ENCODE measurements at places on chromosomes 3 and 15.
A peak's percentile ranks its signal among the peaks of the same experiment; 100 is the strongest.

DNA sequence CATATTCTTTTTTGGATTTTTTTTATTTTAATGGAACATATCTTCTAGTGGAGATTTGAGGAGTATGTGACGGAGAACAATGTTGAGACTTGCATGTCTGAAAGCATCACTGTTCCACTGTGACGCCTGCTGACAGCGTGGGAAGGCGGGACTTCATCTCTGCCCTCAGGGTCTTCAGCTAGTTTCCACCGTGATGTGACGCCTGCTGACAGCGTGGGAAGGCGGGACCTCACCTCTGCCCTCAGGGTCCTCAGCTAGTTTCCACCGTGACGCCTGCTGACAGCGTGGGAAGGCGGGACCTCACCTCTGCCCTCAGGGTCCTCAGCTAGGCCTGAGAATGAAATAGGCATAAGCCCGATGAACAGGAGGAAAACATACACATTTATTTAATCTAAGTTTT is 70.7 kb downstream of the LMLN start:
- no peaks in the 10 kb centered on the region for H3K4me1 ChIP-seq
- no peak overlapping the region for H3K27ac ChIP-seq
- H3K27me3 ChIP-seq: no peaks in the 10 kb centered on the region
- no peaks in the 10 kb centered on the region for H3K36me3 ChIP-seq

DNA sequence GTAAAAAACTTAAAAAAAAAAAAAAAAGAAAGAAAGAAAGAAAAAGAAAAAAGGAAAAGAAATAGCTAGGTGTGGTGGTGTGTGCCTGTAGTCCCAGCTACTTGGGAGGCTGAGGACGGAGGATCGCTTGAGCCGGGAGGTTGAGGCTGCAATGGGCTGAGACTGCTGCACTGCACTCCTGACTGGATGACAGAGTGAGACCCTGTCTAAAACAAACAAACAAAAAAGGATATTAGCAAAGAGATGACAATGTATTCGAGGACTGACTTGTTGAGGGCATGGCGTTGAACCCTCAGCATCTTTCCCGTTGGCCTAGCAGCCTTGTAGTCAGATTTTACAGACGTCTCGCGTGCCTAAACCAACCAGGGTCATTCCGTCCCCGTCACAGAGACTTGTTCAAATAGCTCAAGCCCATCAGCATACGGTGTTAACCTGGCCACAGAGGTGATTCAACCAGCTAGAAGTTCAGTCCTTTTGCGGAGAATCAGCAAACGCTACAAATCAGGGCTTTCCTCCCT is 528 bp upstream of the NIT2 start:
- peaks cover 1% of the 10 kb centered on the region for H3K36me3 ChIP-seq
- H3K27me3 ChIP-seq: no peaks in the 10 kb centered on the region
- peaks cover 11% of the 10 kb centered on the region for H3K4me1 ChIP-seq
- peak overlapping the region; percentile 59 for H3K27ac ChIP-seq
- H3K4me3 ChIP-seq: peak overlapping the region; percentile 64
- no peak for DNase-seq

DNA sequence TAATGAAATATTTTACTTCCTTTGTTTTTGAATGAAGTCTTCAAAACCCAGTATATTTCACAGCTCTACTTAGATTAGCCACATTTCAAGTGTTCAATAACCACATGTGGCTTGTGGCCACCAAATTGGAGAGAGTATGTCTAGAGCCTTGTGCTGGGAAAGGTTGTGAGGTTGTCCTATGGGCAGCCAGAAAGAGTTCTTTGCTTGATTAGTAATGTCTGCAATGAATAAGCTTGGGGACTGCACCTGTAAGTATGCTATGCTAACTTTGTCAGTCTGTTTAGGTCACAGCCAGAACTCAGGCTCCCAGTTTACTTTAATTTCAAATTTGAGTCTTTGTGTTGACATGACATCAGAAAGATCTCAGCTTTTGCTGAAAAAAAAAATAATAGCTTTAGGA is 294.9 kb upstream of the SOX14 start:
- no peak for DNase-seq
- no peaks in the 10 kb centered on the region for H3K4me1 ChIP-seq
- H3K27me3 ChIP-seq: no peaks in the 10 kb centered on the region

DNA sequence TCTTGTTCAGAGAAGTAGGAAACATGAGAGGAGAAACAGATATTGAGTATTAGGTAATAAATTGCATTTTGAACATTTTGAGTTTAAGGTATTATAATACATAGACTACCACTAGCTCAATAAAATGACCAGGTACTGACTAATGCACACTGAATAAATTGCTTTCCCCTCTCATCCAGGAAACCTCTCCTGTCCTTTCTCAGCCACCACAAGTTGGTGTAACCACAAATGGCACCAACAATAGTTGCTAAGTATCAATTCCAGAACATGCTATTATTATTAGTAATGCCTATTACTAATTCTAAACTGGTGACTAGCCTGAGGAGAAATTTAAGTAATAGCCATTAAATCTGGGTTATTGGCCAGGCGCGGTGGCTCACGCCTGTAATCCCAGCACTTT is 47.3 kb upstream of the XRN1 start:
- peaks cover 44% of the 10 kb centered on the region for H3K36me3 ChIP-seq
- H3K4me1 ChIP-seq: no peaks in the 10 kb centered on the region
- no peaks in the 10 kb centered on the region for H3K27me3 ChIP-seq
- no peak for DNase-seq
- no peak overlapping the region for H3K4me3 ChIP-seq
- H3K27ac ChIP-seq: no peak overlapping the region

- H3K4me3 ChIP-seq: no peak overlapping the region
- no peaks in the 10 kb centered on the region for H3K27me3 ChIP-seq
- H3K36me3 ChIP-seq: no peaks in the 10 kb centered on the region
- DNase-seq: no peak
- H3K27ac ChIP-seq: no peak overlapping the region
Measured at GRCh38 chr3:73695841-73696240, 71.1 kb upstream of the PDZRN3 start.

- no peaks in the 10 kb centered on the region for H3K36me3 ChIP-seq
- no peak overlapping the region for H3K4me3 ChIP-seq
- no peaks in the 10 kb centered on the region for H3K4me1 ChIP-seq
- no peak overlapping the region for H3K27ac ChIP-seq
- no peak for DNase-seq
Measured at GRCh38 chr3:21751886-21752285, 876 bp upstream of the ZNF385D start.

- H3K36me3 ChIP-seq: no peaks in the 10 kb centered on the region
- H3K4me1 ChIP-seq: no peaks in the 10 kb centered on the region
- no peak overlapping the region for H3K4me3 ChIP-seq
- DNase-seq: no peak
- no peaks in the 10 kb centered on the region for H3K27me3 ChIP-seq
Measured at GRCh38 chr3:42733501-42734262, 31.1 kb upstream of the HHATL start.

DNA sequence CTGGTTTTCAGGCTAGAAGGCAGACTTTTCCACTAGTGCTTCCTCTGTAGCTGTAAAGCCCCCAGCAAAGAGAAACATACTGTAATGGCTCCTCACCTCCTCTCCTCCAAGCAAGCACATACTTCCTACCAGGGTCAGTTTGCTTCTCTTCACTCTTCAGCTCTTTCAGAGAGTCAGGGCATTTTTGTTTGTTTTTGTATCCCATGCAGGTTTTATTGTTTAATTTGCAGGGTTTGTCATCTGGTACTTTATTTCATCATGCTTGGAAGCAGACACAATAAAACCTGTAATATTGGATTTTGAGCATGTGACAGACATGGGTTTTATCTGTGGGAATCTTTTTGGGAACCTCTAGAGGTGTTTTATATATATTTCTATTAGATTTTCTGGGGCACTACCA is 753.3 kb upstream of the ROBO1 start:
- no peak for DNase-seq
- no peak overlapping the region for H3K4me3 ChIP-seq
- H3K4me1 ChIP-seq: no peaks in the 10 kb centered on the region
- H3K27me3 ChIP-seq: no peaks in the 10 kb centered on the region
- H3K36me3 ChIP-seq: no peaks in the 10 kb centered on the region

GRCh38 chr3:78139166-78139565 is 1099.3 kb downstream of the ROBO2 start:
- no peaks in the 10 kb centered on the region for H3K4me1 ChIP-seq
- H3K36me3 ChIP-seq: no peaks in the 10 kb centered on the region
- no peaks in the 10 kb centered on the region for H3K27me3 ChIP-seq
- H3K4me3 ChIP-seq: no peak overlapping the region
- H3K27ac ChIP-seq: no peak overlapping the region
- DNase-seq: no peak

- peak; percentile 34 for DNase-seq
- H3K4me3 ChIP-seq: no peak overlapping the region
- peaks cover 30% of the 10 kb centered on the region for H3K4me1 ChIP-seq
- H3K27me3 ChIP-seq: no peaks in the 10 kb centered on the region
Measured at GRCh38 chr3:15794303-15794771, 3.4 kb downstream of the ANKRD28 start.

DNA sequence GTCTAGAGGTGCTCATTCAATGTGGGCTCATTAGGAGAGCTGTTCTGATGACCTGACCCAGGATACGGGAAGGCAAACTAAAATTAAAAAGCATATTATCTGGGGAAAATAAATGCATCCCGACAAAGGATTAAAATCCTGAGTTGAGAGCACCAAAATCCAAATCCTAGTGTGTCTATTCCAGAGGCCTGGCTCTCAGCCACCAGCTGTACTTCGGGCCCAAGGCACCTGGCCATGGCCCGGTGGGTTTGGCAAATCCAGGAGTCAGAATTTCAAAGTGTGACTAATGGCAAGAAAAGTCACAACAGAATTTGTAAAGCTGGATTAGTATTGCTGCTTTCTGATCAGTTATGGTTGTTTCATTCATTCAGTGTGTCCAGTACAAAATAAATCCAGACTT is 2.6 kb upstream of the LYSMD4 start:
- no peaks in the 10 kb centered on the region for H3K27me3 ChIP-seq
- H3K36me3 ChIP-seq: no peaks in the 10 kb centered on the region
- no peak overlapping the region for H3K4me3 ChIP-seq
- no peak overlapping the region for H3K27ac ChIP-seq
- no peak for DNase-seq

DNA sequence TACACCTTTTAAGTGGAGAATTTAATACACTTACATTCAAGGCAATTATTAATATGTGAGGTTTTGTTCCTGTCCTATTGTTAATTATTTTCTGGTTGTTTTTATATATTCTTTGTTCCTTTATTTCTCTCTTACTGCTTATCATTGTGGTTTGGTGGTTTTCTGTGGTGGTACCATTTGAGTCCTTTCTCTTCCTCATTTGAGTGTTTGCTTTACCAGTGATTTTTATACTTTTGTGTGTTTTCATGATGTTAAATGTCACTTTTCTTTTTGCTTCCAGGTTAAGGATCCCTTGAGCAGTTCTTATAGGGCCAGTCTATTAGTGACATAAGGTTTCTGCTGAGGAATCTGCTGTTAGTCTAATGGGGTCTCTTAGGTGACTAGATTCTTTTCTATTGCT is 116.5 kb downstream of the LRRK1 start:
- peaks cover 4% of the 10 kb centered on the region for H3K27me3 ChIP-seq
- no peaks in the 10 kb centered on the region for H3K4me1 ChIP-seq
- H3K36me3 ChIP-seq: no peaks in the 10 kb centered on the region
- no peak for DNase-seq

- no peaks in the 10 kb centered on the region for H3K36me3 ChIP-seq
- no peak for DNase-seq
- H3K4me1 ChIP-seq: peaks cover 19% of the 10 kb centered on the region
- no peaks in the 10 kb centered on the region for H3K27me3 ChIP-seq
- H3K4me3 ChIP-seq: no peak overlapping the region
Measured at GRCh38 chr3:187769771-187770170, 24.5 kb upstream of the BCL6 start.

DNA sequence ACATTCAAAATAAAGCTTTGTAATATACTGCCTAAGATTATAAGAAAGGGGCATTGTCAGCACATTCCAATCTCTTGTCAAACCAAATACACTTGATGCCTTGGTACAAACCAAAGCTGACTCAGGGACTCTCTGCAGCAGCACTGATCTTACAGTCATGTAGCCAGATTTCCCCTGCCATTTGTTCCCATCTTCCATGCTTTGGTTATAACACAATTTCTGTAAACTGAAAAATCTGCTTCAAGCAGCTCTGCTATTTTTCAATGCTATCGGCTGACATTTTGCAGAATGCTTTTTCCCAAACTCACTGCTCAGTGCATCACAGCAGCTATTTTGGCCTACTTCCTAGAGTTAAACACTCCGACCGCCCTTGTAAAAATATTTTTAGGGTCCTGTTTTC is 18.2 kb downstream of the PLOD2 start:
- H3K27ac ChIP-seq: no peak overlapping the region
- no peaks in the 10 kb centered on the region for H3K36me3 ChIP-seq
- no peak overlapping the region for H3K4me3 ChIP-seq
- no peaks in the 10 kb centered on the region for H3K27me3 ChIP-seq
- no peak for DNase-seq

DNA sequence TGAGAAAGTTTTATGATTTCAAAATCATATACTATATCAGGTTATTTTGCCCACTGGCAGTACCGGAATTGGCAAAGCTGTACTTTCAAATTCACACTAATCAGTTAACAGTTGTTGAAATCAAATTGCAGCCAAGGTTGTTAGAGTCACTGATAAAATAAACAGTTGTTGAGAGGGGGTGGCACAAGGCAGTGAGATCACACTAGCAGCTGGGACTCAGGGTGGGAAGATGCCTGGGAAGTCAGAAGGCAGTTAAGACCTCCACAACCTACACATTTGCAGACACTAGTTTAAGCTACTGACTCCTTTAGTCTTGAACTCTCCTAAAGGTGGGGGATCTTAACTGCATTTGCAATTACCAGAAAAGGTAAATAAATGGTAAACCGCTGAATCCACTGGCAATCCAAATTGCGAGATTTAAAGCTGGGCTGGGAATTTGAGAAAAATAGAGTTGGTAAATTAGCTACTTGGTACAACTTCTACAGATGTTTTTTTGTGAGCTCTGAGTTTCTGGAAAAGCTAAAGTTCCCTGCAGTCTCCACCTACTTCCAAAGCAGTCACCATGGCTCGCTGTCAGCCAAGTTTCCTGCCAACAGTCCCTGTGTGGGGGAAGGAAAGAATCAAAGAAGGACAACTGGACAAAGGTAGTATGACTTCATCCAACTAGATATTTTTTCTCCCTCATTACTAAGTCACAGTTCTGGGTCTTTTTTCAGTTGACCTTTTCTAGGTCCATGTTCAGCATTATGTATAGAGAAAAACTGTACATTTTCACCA is 105.7 kb downstream of the ZNF385D start:
- no peak overlapping the region for H3K27ac ChIP-seq
- H3K4me1 ChIP-seq: no peaks in the 10 kb centered on the region
- no peak overlapping the region for H3K4me3 ChIP-seq
- H3K36me3 ChIP-seq: no peaks in the 10 kb centered on the region

DNA sequence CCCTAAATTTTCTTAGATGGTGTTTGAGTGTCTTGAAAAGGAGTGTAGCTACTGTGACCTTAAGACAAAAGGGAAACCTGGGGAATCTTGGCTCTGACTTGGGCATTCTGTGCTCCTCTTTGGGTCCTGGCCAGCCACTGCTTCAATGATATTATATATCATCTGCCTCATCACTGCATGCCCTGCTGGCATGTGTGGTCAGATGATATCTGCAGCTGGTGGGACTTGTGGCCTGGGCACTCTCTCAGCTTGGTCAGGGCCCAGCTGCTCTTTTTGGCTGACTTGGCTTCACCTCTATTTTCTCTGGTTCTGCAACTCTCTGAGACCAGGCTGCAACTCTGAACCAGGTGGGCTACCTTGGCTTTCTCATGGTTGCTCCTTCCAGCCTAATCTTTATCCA is 446.1 kb upstream of the RARB start:
- no peaks in the 10 kb centered on the region for H3K4me1 ChIP-seq
- no peak overlapping the region for H3K27ac ChIP-seq
- no peaks in the 10 kb centered on the region for H3K27me3 ChIP-seq

- no peak for DNase-seq
- H3K36me3 ChIP-seq: no peaks in the 10 kb centered on the region
- H3K4me1 ChIP-seq: peaks cover 3% of the 10 kb centered on the region
- H3K27me3 ChIP-seq: no peaks in the 10 kb centered on the region
Measured at GRCh38 chr3:152591515-152591914, 243.4 kb upstream of the P2RY1 start.
